ENCODE measurements at places on chromosomes 4 and X.

- DNase-seq, result no peak
Observed at GRCh38 chr4:70303090-70303489, 31.7 kb upstream of the CABS1 start.

DNA sequence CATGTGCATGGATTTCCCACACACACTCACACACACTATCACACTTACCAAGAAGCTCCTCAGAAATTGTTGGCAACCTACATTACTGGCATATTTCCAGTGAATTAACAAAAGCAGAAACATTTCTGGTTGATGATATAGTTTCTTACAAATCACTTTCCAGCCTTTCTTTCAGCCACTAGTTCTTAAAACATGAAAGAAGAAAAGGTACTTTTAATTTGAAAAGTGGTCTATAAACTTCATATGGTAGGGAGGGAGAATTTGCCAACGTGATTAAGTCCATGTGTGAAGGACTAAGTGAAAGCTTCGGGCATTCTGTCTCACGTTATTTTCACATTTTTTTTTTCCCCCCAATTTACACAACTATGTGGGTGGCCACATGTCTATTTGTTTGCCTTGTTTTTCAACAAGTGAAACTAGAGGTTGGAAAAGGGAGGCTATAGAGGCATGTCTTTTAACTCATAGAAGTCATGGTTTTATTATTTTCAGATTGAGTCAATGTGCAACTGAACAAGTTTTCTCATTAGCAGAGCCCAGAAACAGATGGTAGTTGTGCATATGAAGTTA, 832.1 kb upstream of the INTU start:
- DNase-seq, result no peak

DNA sequence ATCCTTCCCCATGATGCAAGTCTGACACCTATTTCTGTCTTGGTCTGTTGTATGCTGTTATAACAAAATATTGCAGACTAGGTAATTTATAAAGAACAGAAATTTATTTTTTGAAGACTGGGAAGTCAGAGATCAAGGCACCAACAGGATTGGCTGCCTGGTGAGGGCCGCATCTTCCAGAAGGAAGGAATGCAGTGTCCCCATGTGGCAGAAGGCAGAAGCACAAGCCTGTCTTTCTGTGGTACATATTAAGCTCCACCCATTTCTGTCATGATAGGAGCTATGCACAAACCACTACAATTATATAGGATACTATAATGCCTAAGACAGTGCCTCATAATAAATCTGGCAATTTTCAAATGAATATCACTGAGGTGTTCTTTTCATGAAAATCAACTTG, 502.3 kb upstream of the DIAPH2 start:
- no peak for DNase-seq

DNA sequence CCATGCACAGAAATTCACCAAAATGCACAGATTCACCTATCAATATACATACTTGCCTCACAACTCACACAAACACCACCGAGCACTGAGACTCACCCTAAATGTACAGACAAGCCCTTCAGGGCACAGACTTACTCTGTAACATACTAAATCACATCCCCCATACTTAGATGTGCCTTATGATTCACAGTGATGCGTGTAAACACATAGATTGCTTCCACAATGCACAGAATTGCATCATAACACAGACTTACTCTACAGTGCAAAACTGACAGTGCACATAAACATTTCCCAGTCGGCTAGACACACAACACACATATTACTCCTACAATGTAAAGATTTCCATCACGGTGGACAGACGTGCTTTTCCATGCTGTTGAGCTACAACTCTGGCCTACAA, 6.2 kb downstream of the LINC00632 start:
- DNase-seq, result no peak

GRCh38 chr4:118389721-118390120, 36.9 kb upstream of the PRSS12 start:
- DNase-seq, result no peak

GRCh38 chr4:71470524-71470923, 131.7 kb downstream of the SLC4A4 start:
- DNase-seq, result no peak

- DNase-seq, result no peak
Observed at GRCh38 chrX:142251680-142252079, 46.6 kb upstream of the MAGEC2 start.
